AG04450 (cell line): ENCODE measurements at places on chromosomes 5 and 9.

GRCh38 chr5:14598225-14598624, 16.6 kb downstream of the OTULINL start:
- no peak for DNase-seq

GRCh38 chr9:26193237-26193636, 515.0 kb upstream of the TUSC1 start:
- no peak for DNase-seq

DNA sequence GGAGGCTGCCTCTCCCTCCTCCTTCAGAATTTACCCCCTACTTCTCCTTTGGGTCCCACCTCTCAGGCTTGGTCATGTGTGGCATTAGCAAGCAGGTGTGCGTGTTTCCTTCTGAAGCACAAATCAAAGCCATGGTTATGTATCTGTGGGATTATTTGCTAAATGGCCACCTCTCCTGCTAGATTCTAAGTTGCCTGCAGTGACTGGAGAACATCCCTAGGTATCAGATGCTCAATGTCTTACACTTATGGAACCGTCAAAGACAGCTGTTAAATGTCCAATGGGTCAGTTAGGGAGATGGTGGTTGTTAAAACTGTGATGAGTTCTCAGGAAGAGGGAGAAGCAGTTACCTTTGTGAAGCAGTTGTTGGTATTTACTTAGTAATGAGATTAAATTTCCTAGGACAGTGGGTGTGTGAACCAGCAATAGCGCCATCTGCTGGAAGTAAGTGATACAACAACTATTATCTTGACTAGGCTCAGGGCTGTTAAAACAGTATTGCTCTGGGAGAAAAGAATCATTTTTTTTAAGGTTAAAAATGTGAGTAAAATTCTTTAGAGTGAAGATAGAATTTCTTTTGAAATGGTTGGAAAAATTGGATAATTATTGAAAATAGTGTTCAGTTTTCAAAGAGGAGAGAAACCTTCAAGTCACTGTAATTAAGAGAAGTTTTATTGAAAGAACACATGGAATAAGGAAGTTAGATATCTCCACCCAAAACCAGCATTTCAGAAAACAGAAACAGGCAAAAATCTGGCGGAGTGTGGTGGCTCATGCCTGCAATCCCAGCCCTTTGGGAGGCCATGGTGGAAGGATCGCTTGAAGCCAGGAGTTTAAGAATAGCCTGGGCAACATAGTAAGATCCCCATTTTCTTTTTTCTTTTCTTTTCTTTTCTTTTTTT, 71.3 kb downstream of the TMC1 start:
- peak; percentile 42 for DNase-seq

- peak; percentile 84 for DNase-seq
Observed at GRCh38 chr9:109914280-109915027, 134.5 kb downstream of the PALM2AKAP2 start.

DNA sequence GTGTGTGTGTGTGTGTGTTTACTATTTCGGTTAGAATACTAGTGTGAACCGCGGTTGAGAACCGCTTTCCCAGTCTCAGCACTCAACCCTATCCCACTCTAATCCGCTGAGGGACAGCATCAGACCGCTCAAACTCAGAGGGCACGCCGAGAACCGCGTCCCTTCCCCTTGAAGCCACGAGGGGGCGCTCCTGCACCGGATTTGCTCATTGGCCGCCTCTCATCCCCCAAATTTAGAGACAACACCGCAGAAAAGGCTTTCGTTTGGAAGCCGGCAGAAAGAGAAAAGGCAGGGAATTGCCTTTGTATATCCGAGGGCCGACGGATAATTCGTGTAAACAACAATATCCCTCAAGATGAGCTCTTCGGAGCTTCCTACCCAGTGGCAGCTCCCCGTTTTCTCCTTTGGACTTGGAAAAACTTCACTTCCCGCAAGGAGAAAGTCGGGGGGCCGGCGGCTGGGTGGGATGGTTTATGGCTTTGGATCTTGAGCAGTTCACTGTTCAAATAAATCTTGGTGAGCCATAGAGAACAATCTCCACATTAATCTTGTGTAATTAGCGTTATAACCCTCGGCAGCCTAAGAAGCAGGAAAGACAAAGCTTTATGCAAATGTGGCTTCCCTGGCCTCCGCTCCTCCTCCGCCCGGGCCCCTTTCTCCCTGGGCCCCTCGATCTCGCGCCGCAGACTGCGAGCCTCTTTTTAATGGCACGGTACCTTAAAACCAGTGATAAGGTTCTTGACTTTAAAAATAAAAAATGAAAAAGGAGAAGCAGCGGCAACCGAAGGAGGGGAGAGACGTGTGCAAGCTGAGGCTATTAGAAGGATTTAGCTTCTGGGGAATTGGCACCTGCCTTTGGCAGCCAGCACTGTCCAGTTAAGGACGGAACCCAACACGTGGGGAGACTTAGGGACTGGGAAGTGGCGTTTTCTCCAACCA, 296.8 kb downstream of the PARP8 start:
- no peak for DNase-seq

DNA sequence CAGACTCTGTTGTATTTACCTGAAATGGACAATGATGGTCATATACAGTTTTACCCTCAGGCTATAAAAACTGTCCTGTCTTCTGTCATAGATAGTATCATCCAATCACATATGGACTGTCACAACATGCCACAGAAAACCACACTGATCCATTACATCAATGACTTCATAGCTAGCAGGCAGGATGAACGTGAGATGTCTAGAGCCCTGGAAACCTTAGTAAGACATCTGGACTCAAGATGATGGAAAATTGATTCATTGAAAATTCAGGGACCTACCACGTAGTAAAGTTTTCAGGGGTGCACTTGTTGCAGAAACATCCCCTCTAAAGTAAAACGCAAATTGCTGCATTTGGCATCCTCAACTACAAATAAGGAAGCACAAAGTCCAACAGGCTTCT, 284.4 kb upstream of the RGMB start:
- DNase-seq, result no peak

GRCh38 chr5:40503439-40503838, 176.3 kb upstream of the PTGER4 start:
- no peak for DNase-seq
